ENCODE measurements at places on chromosomes 13 and 19.

- DNase-seq = no peak
Observed at GRCh38 chr19:17454576-17455071, 6.1 kb downstream of the NXNL1 start.

DNA sequence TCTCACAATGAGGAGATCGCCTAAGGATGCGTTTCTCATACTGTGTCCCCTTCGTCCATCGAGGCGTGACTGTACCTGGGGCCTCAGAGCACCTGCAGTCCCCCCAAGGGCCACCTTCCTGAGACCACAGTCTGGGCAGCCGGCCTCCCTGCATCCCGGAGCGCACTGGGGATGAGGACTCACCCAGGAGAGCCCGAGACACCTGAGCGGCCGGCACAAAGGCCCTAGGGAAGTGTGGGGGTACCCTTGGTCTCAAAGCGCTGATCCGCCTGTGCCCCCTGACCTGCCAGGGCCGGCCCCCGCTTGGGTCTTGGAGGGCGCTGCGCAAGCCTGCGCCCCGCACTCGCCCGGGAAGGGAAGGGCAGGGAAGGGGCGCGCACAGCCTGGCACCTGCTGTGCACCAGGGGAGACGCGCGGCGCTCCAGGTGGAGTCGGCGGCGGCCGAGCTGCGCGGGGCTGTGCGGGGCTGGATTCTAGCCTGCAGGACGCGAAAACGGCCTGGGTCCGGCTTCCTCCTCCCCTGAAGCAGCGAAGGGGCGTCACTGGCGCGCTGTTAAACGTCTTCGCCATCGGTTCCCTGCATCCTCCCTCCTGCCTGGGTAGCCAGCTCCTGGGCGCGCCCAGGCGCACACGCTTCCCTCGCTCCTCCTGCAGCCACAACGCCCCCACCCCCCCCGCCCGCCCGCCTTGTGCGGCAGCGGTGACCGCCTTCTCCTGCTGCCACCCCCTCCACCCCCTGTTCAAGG is 13.6 kb upstream of the USP29 start:
- no peak for DNase-seq

GRCh38 chr19:47168065-47168464 is 37.4 kb downstream of the SAE1 start:
- DNase-seq = no peak

DNA sequence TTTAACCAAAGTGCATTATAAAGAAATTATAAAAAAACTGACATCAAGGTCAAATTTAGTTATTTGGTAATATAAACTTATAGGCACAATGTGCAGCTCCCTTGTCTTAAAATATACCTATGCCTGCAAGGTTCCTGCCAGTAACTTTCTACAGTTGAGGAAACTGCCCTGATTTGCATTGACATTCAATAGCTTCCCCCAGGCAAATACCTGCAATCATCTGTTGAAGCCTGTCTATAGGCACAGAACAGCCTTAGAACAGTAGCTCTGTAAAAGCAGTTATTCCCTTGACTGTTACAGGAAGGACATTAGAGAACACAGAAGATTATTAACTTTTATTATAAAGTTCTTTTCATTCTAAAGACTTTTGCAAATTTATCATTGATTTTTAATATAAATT is 1239.5 kb downstream of the PCDH9 start:
- DNase-seq = no peak

- no peak for DNase-seq
Observed at GRCh38 chr13:34255711-34256110, 437.8 kb downstream of the RFC3 start.

DNA sequence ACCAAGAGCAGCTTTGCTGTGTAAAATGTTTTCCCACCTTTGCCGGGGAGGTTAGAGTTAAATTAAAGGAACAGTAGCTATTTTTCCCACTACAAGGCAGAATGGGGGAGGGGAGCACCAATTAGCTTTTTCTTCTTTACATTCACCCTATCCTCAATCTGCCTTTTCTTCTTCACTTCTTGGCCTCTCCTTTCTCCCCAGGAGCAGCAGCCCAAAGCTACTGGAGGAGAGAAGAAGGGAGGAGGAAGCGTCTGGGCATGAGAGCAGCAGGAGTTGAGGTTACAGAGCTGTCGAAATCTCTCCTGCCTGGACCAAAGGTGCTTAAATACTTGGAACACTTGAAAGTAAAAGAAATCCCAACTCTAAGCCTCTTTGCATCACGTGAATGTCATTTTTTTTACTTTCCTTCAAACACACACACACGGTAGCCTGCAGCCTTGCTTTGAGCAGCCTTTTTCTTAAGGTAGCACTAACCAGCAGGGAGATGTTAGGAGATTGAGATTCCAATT is 39.0 kb upstream of the WASF3 start:
- no peak for DNase-seq

GRCh38 chr19:49347835-49348234 is 12.6 kb downstream of the CD37 start:
- DNase-seq = no peak

DNA sequence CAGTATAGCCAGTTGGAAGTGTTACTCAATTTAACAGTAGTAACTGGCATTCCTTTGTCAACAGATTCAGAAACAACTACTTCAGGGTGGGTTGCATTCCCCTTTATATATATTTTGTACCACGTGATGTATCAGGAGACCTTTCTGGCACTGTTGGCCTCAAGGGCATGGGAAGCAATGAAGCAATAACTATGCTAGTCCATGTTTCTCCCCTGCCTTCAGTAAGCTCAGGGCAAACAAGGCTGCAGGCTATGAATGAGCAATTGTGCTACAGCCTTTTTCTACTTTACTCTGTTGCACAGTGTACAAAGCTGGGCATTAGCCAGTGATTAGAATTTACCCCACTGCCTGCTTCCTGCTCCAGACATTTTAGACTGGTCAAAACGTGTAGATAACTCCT is 348.8 kb downstream of the GPC5 start:
- no peak for DNase-seq

- DNase-seq = no peak
Observed at GRCh38 chr13:44191504-44192171, 182.0 kb upstream of the SERP2 start.

- no peak for DNase-seq
Observed at GRCh38 chr19:56069642-56070041, 51.5 kb downstream of the ZNF787 start.

- no peak for DNase-seq
Observed at GRCh38 chr19:53881482-53882390, at the start of gene PRKCG. PRKCG (plus strand) TSS chr19:53882197; CDS start chr19:53882495, 298 bp downstream.

DNA sequence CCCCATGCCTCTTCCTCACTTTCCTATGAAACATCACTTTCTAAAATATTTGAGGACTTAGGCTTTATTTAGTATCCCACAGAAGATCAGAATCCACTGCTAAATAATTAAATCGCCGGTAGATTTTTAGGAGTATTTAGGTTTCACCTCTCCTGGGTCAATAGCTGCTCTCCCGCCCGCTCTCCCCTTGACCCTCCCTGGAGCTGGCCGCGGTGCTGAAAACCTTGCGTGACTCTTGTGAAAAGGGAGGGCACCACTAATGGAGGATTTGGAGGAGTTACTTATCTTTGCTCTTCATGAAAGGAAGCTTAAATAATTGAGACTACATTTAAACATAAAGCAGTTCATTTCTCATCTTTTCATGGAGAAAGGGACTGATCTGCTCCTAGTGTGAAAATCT is 14.1 kb downstream of the POU4F1 start:
- DNase-seq = no peak

DNA sequence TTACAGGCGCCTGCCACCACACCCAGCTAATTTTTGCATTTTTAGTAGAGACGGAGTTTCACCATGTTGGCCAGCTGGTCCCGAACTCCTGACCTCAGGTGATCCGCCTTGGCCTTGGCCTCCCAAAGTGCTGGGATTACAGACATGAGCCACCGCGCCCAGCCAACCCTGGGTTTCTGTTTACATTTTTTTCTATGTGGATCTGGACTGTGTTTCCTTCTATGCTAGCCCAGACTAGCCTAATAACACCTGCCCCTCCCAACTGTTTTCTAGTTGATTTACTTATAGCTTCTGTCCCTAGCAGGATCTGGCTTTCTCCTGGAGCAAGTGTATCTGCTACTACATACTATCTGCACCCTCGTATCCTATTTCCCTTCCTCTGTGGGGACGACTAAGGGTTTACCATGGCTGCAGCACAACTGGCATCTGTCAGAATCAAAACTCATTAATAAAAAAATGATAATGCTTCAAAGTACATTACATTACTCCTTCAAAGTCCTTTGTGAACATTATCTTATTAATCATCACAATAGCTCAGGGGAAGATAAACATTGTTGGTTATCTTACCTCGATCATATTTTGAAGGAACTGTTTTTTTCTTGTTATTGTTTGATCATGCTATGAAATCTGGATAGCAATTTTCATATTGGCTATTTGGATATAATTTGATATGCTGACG is 228.3 kb downstream of the KLF5 start:
- no peak for DNase-seq

DNA sequence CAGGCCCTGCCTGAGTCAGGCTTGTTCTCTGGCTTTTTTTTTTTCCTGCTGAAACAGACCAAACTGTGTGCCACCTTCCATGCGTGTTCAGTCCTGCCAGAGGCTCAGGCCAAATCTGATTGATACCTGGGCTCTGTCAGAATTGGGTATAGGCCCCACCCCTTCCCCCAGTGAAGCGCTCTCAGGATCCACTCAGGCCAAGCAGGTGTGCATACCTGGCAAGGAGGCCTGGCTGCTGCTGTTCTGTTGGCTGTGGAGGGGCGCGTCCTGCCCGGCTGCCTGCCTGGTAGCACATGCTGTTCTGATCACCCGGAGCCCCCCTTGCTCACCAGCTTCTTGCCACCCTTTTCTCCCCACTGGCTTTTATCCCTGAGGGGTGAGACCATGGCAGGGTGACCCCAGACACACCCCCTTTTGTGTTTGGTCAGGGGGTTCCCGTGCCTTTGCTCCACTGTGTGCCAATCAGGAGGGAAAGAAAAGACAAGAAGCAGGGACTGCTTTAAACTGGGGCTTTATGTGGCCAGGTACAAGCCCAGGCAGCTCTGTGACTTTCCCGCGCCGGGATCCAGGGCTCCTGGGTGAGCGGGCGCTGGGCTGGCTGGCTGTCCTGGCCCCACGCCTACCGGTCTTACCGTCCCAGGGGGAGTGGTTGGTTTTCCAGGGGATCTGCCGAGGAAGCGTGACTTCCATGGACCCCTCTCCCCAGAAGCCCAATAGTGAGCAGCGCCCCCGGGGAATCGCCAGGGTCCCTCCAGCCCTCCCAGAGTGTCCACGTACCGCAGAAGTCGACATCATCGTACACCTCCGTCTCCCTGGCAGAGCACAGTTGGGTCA is 12.7 kb downstream of the PRAM1 start:
- DNase-seq = no peak

- no peak for DNase-seq
Observed at GRCh38 chr19:14405380-14405757, 13.8 kb downstream of the DDX39A start.

- peak; percentile 60 for DNase-seq
Observed at GRCh38 chr13:30720172-30720869, 15.0 kb upstream of the ALOX5AP start.

- no peak for DNase-seq
Observed at GRCh38 chr13:112325920-112326645, 50.1 kb upstream of the SPACA7 start.

- no peak for DNase-seq
Observed at GRCh38 chr13:92143766-92144165, 745.3 kb downstream of the GPC5 start.

DNA sequence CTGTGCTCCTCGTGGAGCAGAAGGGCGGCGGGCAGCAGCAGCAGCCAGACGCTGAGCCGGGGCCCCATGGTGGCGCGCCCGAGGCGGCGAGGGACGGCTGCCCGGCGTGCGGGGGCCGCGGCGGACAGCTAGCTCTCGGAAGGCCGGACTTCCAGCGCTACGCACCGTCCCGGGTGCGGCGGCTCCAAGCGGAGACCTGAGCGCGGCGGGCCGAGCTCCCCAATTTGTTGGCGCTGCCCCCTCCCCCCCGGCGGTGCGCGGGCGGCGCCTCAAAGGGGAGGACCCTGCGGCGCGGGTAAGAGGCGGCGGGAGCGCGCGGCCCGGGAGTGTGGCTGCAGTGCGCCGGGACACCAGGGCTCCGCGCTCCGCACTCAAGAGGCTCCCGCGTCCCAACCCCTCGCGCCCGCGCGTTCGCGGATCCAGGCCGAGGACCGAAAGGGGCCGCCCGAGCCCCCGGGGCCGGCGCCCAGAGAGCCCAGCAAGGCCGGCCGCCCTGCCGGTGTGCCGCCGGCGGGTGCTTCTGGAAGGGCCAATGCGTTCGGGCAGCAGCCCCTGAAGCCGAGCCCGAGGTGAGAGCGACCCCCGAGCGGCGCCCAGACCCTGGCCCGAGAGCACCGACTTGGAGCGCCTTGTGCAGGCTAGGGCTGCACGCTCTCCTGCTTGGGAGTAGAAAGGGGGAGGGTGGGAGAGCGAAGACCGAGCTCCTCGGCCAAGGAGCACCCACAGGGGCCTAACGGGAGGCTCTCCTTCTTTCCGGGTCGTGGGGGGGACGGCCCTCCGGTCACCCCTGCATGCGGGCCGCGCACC is at the start of the genes COL4A1 and COL4A2:
Gene COL4A1 (minus strand): TSS at position 198 of the 807 bp plus-strand sequence. CDS start 130 bp downstream, at position 68.
Gene COL4A2 (plus strand): TSS at position 325 of the 807 bp plus-strand sequence. CDS start 620 bp downstream, outside the sequence.
- no peak for DNase-seq

GRCh38 chr19:4390017-4390566 is 10.3 kb downstream of the SH3GL1 start:
- no peak for DNase-seq

- DNase-seq = no peak
Observed at GRCh38 chr19:1214862-1215731, 9.5 kb downstream of the STK11 start.

DNA sequence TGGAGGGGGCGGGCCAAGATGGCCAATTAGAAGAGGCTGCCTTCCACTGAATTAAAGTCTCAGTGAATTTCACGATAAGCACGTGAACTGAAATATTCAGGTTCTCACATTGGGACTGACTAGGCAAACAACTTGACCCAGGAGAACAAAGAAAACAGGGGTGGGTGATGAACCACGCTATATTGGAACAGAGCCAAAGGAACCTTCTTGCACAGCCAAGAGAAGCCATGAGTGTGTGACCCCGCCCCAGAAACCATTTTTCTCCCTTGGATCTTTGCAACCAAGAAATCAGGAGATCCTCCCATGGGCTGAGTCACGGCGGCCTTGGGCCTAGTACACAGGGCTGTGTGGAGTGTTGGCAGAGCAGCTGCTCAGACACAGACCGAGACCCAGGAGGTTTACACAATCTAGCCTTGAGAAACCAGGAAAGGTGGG is 36.8 kb downstream of the ERICH4 start:
- DNase-seq = no peak

- DNase-seq = no peak
Observed at GRCh38 chr19:51342631-51343569, 961 bp upstream of the VSIG10L start.

DNA sequence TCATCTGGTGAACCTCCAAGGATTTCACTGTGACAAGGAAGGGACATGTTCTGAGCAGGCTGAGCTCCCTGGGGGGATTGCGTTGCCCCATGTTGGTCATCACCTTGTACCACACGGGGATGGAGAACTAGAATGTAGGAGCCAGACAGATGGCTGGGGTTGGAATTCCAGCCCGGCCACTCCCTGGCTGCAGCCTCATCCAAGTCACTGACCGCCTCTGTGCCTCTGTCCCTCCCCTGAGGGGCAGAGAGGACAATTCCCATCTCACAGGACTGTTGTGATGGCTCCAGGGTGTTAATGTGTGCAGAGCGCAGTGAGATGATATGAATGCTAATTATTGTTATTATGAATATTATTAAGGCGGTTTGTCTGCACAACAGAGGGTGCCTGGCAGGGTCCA is 24.1 kb downstream of the ADGRL1 start:
- DNase-seq = no peak

Data from bone marrow (tissue), 2 donors.